BJ (cell line): ENCODE measurements at places on chromosomes 2 and 18.

DNA sequence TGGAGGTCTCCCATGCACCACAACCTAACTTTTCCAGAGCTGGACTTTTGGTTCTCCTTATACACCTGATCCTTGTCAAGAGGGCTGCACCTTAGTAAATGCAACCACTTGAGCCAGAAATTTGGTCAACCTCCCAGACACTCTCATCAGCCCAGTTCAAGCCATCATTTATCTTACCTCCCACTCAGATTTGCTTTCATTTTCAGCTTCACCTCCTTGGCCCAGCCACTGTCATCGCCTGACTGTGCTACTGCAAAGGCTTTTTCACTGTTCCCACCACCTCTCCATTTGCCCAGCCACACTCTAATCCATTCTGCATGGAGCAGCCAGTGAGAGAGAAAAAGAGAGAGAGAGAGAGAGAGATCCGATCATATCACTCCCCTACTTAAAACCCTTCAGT lies 112.4 kb upstream of the DDX18 start:
- no peak for DNase-seq

- DNase-seq: no peak
These were observed 208.4 kb downstream of the RAD51AP2 start for GRCh38 chr2:17309741-17310339.

GRCh38 chr2:158142165-158142564 lies 40.5 kb downstream of the UPP2 start:
- DNase-seq: no peak

DNA sequence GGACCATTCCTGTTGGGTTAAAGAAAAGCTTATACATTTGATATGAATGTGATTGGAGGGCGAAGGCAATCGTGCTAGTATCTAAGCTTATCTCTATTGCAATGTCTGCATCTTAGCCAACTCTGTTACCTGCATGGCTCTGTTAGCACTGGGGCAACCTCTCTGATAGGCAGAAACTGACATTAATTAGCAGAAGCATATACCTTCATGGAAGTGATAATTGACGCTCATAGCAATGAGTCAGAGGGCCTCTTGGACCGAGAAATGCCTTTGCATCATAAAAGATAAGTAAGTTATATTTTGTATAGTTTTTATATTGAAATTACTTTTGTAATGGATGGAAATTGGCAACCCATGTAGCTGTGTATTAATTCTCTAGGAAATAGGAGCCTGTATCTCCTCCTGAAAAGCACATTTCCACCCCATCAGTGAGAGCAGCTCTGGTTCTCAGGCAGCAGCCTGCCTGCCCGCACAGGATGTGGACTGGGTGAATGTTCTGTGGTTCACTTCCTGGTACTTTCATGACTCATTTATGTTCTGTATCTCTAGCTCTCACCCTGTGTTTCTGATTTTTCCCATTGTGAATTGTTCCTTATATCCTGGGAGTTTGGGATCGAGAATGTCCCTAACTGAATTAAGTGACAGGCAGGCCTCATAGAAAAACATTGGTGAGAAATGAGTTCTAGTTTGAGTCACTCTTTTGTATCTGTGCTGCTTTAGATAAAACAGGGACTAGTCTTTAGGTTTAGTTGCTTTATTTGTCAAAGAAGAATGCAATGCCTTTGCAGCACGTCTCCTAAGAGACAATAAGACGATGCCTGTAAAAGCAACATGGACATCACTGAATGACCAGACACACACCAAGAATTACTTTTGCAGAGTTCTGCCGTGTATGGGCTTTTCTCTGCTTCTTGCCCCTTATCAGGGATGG lies 344.9 kb downstream of the DCDC2C start:
- DNase-seq: no peak

GRCh38 chr2:221425353-221425752 lies 146.8 kb downstream of the EPHA4 start:
- DNase-seq: no peak

- DNase-seq: no peak
These were observed 1368.4 kb upstream of the CELF4 start for GRCh38 chr18:38933910-38934510.

- DNase-seq: no peak
These were observed 68.7 kb downstream of the DNAJC10 start for GRCh38 chr2:182784777-182785176.

- DNase-seq: peak; percentile 1
These were observed 436.2 kb downstream of the SUCLG1 start for GRCh38 chr2:84022810-84023431.

GRCh38 chr2:73257425-73258125 lies 23.5 kb downstream of the CCT7 start:
- no peak for DNase-seq

DNA sequence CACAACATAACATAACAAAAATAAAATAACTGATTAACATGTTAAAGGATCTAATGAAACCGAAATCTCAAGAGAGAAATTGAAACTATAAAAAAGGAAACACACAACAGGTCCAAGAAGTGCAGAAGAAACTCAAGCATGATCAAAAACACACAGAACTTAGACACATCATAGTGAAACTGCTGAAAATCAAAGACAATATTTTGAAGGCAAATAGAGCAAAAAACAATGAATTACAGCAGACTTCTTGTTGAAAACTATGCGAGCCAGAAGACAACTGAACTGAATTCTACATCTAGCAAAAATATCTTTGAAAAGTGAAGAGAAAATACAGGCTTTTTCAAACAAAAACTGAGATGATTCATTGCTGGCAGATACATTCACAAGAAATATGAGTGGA lies 61.3 kb downstream of the UGP2 start:
- no peak for DNase-seq

GRCh38 chr18:57583297-57583835 lies 3.1 kb downstream of the FECH start:
- no peak for DNase-seq

GRCh38 chr2:40430776-40431599 lies 20.9 kb downstream of the SLC8A1 start:
- DNase-seq: no peak

DNA sequence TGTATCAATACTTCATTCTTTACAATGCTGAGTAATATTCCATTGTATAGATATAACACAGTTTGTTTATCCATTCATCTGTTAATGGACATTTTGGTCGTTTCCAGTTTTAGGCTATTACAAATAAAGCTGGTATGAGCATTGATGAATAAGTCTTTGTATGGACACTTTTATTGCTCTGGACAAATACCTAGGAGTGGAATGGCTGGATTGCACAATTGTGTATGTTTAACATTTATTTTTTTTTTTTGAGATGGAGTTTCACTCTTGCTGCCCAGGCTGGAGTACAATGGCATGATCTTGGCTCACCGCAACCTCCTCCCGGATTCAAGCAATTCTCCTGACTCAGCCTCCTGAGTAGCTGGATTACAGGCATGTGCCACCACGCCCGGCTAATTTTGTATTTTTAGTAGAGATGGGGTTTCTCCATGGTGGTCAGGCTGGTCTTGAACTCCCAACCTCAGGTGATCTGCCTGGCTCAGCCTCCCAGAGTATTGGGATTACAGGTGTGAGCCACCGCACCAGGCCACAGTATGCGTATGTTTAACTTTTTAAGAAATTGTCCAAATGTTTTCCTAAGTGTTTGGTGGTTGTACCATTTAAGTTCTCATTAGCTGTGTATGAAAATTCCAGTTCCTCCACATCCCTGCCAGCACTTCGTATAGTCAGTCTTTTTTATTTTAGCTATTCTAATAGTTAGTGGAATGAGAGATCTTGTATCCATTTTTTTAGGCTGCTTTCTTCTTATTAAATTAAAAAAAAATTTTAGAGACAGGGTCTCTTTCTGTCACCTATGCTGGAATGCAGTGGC lies 194.9 kb upstream of the HAAO start:
- peak; percentile 53 for DNase-seq

GRCh38 chr2:96933305-96934181 lies 52.8 kb downstream of the FAM178B start:
- DNase-seq: no peak

DNA sequence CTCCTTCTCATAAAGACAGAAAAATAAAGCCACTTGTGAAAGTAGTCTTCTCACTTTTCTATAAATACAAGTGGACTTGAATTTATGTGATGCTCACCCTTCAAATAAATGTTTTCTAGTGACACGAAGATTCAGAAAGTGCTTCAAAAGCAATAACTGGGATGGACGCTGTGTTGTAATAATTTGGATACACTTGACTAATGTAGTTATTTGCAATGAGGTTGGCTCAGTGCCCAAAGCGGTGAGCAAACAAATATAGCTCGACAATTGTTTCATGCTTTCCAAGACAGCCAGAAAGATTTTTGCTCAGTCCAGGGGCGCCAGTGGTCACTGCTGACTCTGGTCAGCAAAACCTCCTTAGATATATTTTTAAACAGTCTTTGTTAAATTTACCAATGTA lies 278.6 kb upstream of the KLHL14 start:
- DNase-seq: no peak

DNA sequence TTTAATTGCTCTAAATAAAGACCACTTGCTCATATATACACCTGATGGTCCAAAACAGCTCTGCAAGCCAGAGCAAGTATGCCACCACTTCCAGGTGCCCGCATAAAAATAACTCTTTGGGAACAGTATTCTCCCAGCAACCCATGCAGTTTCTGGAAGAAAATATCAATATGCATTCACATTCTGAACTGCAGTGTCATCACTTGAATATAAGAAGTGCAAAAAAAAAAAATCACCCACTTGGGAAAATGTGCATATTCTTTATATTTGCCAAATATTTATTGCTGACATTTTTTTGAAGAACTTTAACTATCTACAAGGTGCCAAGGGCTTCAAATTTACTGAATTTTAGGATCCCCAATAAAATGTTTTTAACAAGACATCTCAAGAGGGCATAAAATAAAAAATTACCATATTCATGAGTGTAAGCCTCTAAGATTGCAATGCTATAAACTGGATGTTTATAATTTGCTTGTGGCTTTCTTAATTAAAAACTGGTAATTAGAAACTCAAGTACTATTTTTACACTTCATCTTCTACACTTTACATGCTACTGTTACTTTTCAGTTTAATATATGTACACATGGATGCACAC lies 360.6 kb upstream of the HNRNPA3 start:
- no peak for DNase-seq

DNA sequence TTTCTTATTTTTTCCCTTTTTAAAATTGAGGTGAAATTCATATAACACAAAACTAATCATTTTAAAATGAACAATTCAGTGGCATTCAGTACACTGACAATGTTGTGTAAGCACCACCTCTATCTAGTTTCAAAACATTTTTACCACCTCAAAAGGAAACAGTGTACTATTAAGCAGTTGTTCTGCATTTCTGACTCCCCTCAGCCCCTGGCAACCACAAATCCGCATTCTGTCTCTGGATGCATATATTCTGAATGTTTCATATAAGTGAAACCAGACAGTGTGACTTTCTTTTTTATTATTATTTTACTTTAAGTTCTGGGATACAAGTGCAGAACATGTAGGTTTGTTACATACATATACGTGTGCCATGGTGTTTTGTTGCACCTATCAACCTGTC lies 19.2 kb upstream of the TANK start:
- DNase-seq: no peak

DNA sequence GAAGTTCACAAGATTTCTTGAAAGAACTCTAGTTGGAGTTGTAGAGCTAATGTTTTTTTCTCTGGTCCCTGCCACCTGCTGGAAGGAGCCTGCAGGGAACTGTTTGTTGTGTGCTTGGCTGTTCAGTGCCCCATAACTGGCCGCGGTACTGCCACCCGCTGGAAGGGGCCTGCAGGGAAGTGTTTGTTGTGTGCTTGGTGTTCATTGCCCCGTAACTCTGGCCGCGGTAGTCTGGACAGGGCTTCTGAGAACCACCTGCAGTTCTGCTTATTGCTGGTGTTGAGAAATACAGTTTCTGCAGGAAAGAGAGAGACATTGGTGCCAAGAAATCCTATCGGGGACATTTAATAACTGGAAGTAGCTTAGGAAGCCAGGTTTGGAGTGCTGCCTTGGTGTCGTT lies 58.1 kb downstream of the AGAP1 start:
- DNase-seq: no peak

GRCh38 chr2:191114403-191114886 lies 36.3 kb downstream of the STAT4 start:
- no peak for DNase-seq

- no peak for DNase-seq
These were observed 384.4 kb downstream of the TSN start for GRCh38 chr2:122139739-122140420.

- no peak for DNase-seq
These were observed 94.7 kb downstream of the EXOC6B start for GRCh38 chr2:72731116-72731515.

GRCh38 chr2:233100192-233100998 lies 40.3 kb downstream of the INPP5D start:
- no peak for DNase-seq

DNA sequence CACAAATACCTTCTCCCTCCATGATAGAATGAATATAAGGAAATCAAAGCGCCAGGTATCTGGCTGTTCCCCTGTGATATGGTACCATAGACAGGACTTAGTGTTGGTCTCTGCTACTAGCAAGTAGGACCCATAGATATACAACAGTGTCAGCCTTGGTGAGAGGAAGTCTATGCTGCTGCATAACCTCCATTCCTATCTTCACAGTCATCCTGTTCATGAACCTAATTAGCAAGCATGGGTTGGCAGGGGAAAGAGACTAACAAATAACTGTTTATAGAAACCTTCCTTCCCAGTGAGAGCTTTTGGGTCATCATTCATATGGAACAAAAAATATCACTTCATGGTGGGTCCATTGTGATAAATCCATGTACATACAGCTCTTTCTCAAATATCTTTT lies 188.9 kb upstream of the FAM98A start:
- peak; percentile 85 for DNase-seq

DNA sequence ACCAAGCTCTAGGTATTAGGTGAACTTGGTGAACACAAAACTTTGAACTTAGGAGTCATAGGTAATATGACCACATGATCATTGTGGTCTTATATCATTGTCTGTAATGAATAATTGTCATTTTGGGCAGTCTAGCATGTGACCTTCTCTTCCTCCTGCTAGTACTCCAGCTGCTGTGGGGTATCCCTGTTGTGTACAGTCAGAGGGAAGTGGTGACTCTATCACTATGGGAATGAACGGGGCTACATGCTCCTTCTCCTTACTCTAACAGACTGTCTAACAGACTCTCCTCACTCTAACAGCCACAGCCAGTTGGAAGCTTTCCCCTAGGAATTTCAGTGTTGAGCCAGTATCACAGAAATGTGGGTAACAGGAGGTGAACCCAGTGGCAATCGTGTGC lies 68.2 kb upstream of the NEDD4L start:
- no peak for DNase-seq

DNA sequence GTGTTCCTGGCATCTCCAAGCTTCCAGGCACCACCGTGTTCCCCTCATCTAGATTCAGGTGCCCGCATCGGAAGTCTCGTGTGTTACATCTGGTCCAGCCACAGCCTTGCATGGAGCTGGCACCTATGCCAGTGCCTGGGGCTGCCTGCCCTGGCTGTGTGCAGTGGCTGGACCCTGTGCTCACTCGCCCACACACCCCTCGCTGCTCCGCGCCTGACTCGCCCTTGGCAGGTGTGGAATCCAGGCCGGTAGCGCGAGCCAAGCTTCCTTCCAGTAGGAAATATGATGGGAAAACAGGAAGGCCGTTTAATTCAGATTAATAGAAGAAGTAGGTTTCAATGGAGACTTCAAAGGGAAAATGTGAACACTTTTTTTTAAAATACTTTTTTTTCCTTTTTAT lies 78.0 kb downstream of the PTPN4 start:
- no peak for DNase-seq

- no peak for DNase-seq
These were observed 51.4 kb downstream of the CRACDL start for GRCh38 chr2:98884658-98885057.
